ENCODE measurements at places on chromosomes 2 and 18.

DNA sequence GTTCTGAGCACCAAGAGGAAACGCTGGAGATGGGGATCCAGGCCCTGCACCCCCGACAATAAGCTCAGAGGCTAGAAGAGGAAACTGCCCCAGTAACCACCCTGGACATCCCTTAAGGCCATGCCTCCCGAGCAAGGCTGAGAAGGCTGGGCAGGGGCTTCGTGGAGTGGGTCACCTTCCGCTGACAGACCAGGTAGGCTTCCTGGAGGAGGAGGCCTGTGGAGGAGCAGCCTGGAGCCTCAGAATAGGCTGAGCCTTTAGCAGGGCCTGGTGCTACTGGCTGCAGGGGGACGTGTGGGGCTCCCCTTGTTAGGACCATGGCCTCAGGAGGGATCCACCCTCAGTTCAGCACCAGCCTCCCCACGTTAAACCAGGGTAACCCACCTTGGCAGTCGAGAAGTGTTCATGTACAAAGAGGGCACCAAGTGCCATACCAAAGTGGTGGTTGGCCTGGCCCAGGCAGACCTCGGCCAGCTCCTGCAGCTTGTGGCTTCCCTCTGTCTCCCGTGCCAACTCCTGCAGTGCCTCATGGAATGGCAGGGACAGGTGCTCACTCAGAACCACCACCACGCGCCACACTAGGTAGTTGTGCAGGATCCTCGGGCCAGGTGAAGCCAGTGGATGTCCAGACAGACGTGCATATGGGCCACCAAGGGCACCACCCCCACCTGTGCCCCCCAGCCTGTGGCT lies 28.5 kb upstream of the ALPP start:
- DNase-seq = no peak

DNA sequence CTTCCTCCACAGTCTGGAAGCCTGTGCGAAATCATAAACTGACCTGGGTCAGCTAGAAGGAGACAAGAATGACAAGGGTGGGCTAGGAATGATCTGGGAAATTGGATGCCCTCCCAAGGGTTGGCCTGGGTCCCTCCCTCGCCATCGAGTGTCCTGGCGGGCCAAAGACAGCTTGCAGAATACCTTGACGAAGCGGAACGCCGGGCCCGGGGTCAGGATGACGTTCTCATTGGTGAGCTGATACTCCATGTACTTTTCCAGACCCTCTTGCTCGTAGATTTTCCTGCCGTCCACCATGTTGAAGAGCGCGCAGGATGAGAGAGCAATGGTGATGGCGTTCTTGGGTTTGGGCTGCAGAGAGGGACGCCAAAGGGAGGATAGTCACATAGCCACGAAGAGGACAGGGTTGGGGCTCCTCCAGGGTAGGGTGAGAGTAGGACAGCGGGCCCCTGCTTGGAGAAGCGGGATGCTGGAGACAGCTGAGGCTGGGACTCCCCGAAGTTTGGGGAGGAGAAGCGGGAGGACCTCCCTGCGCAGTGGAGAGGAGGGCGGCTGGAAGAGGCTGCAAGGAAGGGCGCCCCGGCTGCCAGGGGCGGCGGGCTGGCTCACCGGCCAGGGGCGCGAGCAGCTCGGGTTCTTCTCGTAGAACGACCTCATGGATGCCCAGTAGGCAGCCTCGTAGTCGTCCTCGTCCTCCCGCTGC lies 5.3 kb downstream of the NT5C1B start:
- DNase-seq = no peak

GRCh38 chr2:191352536-191352935 lies 107.3 kb downstream of the MYO1B start:
- DNase-seq = no peak

DNA sequence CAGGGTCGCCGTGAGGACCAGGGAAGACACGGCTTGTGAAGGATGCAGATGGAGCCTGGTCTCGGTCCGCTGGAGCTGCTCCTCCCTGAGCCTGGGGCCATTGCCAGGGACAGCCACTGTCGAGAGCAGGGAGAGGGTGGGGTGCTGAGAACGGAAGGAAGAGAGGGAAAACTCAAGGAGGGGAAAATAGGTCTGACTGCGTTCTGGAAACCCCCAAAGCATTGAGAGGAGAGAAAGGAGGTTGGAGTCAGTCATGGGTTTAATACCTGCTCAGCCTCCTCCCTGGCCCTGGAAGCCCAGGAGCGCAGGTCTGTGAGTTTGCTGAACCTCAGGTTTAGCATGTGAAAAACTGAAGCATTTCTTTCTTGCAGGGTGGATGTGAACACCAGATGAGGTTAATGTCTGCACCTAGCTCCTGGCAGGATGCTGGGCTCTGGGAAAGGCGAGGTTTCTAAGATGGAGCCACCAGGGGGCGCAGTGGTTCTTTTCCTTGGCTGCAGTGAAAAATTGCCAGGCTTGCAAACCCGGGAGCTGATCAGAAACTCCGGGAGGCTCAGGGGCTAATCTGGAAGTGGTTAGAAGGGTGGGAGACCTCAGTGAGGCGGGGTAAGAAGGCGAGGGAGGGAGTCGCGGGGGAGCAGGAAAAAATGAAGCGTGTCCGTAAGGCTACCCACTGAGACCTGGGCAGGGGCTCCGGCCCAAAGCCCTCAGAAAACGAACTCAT lies 33.6 kb upstream of the RNF149 start:
- DNase-seq = peak; percentile 68

DNA sequence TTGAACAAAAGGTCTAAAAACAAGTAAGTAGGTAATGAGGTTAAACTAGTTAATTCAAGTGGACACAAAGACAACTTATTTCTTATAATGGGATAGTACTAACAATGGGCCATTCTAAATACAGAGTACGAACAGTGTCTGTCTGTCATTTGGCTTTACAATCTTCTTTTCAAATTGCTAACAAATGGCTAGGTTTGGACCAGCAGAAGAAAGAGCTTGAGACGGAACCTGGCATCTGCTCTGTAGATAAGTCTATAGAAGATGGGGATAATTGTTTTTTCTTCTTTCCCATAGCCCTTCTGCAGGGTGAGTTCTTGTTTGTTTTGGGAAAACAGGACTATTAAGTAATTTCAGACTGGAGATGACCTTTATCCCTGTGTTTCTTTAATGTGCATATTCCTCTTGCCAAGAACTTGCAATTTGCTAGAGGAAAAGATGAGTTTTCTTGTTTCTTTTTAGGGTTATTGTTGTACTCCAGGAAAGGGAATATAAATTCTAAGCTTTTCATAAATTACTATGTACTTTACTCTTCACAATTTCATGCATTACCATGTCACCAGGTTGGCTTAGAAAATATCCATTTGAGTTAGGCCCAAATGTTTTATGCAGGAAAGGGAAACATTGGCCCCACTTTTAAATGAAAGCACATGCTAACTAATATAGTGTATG lies 500.5 kb upstream of the SYT4 start:
- no peak for DNase-seq

GRCh38 chr2:156436497-156437085 lies 412 bp downstream of the GPD2 start:
- peak; percentile 11 for DNase-seq

GRCh38 chr2:218275371-218276072 lies 5.2 kb downstream of the PNKD start:
- no peak for DNase-seq

DNA sequence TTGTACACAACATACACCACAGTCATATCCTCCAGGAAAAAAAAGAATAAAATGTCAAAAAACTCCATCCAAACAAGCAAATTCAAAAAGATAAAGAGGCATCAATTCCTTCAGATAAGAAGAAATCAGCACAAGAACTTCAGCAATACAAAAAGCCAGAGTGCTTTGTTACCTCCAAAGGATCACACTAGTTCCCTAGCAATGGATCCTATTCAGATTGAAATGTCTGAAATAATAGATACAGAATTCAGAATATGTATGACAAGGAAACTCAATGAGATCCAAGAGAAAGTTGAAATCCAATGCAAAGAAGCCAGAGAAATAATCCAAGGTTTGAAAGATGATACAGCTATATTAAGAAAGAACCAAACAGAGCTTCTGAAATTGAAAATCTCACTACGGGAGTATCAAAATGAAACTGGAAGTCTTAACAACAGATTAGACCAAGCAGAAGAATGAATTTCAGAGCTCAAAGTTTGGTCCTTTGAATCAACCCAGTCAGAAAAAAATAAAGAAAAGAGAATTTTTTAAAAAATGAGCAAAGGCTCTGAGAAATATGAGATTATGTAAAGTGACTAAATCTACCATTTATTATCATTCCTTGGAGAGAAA lies 80.6 kb downstream of the TRABD2A start:
- DNase-seq = no peak

GRCh38 chr18:41949206-41949920 lies 5.7 kb upstream of the PIK3C3 start:
- DNase-seq = no peak

DNA sequence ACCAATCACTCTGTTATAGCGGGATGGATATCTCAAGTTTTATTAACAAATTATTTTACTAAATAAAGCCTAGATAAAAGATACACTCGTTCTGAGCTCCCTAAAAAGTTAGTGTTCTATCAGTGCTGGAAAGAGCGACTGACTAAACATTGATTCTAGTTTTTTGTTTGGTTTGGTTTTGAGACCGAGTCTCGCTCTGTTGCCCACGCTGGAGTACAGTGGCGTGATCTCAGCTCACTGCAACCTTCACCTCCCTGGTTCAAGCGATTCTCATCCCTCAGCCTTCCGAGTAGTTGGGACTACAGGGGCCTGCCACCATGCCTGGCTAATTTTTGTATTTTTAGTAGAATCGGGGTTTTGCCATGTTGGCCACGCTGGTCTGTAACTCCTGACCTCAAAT lies 73.8 kb upstream of the CDCA7 start:
- no peak for DNase-seq

GRCh38 chr2:179605341-179605740 lies 256.1 kb downstream of the ZNF385B start:
- DNase-seq = no peak

DNA sequence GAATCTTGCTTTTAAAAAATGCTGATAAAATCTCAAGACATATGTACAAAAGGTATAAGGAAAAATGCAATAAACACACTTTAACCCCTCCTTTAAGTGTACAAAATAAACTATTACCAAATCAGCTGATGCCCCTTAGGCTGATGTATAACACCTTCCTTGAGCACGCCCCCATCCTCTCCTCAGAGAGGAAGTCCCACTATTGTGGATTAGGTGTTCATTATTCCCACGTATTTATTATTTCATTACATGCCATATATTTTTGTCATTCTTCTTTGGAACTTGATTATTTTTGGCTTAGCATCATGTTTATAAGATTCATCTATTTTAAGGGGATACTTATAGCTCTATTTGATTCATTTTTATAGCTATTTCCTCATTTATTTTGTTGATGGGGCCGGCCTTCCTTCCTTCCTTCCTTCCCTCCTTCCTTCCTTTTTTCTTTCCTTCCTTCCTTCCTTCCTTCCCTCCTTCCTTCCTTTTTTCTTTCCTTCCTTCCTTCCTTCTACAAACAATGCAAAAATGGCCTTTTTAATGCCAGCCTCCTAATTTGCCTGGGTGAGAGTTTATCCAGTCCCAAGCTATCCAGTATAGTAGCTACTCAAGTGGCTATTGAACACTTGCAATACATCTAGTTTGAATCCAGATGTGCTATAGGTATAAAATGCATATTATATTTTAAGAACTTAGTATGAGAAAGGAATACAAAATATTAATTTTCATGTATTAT lies 4.0 kb downstream of the SERPINB13 start:
- DNase-seq = no peak

DNA sequence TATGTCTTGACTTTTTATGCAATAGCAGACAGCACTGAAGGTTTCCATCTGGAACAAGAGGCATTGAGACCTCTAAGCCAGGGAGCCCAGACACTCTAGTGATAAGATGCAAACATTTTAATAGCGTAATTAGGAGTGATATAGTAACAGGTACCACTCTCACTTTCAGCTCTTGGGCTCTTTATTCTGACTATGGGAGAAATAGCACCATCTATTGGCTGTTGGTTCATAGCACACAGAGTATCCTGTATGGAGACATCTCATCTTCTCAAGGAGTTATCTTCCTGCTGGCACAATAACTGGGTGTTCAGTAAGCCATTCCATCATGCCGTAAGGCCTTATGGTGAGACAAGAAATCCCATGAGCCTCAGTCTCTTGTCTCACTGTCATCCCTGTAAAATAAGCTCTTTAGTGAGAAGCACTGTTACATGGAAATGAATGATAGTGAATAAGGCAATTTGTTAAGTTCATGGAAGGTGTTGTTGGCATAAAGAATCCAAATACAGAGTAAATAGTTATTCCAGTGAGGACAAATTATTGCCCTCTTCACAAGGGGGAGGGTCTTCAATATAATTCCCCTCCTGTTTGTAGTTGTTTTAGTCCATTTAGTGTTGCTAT lies 48.3 kb downstream of the THUMPD2 start:
- no peak for DNase-seq

- DNase-seq = no peak
Observed at GRCh38 chr18:47062471-47062870, 27.1 kb upstream of the ELOA2 start.

- no peak for DNase-seq
Observed at GRCh38 chr18:9055185-9055584, 47.3 kb upstream of the NDUFV2 start.

GRCh38 chr2:95314964-95315611 lies 17.9 kb downstream of the KCNIP3 start:
- no peak for DNase-seq

- no peak for DNase-seq
Observed at GRCh38 chr2:96095116-96095636, 21.2 kb downstream of the ADRA2B start.

- DNase-seq = no peak
Observed at GRCh38 chr2:86290596-86291327, 46.7 kb downstream of the REEP1 start.

DNA sequence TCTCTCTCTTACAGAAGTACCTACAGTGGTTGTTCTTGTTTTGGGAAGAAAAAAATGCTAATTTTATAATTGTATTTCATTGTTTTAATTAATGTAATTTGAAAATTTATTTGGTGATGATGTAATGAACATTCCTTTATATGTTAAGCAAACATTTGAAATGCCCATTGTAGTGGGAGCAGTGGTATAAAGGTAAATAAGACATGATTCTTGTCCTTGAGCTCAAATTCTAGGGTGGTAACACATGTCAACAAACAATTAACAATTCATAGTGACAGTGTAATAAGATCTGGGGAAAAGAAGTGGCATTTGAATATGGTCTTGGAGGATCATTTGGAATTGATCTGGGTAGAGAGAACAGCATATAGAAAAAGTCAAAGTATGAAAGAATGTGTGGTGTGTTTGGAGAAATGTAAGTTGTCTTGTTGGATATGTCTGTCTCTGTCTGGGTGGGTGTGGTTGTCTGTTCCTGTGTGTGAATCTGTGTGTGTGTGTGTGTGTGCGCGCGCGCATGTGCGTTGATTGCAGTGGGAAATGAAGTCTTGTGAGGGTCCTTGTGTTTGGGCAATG lies 5.8 kb downstream of the PTPN4 start:
- DNase-seq = no peak

- DNase-seq = no peak
Observed at GRCh38 chr18:33123862-33124518, 316.5 kb downstream of the CCDC178 start.

All from activated T-cell treated with anti-CD3 and anti-CD28 coated beads for 1 hour (primary cell).